Trophoblast cell (in vitro differentiated cells and primary cell): ENCODE measurements at places on chromosomes 7 and 10.

DNA sequence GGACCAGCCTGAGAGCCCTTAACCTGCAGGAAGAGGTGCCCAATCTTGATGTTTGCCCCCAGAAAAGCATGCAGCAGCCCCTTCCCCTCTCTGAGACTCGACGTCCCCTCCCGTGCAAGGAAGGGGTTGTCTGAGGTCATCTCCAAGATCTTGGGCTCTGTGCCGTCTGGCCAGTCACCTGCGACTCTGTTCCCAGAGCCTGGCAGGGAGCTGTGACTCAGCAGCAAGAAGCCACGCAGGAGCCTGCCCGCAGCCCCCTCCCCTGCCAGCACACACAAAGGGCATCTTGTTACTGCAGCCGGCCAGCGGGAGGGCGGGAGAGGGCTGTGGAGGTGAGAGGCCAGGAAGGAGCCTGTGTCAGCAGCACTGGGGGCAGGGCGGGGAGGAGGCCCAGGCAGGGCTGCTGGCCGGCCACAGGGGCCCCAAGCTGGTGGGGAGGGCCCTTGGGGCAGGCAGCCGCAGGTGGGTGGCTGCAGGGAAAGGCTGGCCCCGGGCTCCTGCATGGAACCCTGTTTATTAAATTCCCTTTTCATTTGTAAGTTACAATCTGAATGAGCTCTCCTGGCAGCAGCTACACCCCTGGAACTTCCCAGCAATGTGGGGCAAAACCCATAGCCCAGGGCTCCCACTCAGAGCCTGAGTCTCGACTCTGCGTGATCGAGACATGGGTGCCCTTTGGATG is 103.7 kb upstream of the ZMIZ1 start:
- peak; percentile 84 for DNase-seq

GRCh38 chr7:33904681-33905388 is 504 bp upstream of the BMPER start:
- DNase-seq = peak; percentile 17

GRCh38 chr10:42149027-42149700 is 489.2 kb downstream of the ZNF33B start:
- no peak for DNase-seq

GRCh38 chr10:7596356-7596755 is 70.4 kb downstream of the ITIH5 start:
- no peak for DNase-seq

GRCh38 chr10:24897326-24897926 is 55.0 kb downstream of the PRTFDC1 start:
- peak; percentile 13 for DNase-seq

DNA sequence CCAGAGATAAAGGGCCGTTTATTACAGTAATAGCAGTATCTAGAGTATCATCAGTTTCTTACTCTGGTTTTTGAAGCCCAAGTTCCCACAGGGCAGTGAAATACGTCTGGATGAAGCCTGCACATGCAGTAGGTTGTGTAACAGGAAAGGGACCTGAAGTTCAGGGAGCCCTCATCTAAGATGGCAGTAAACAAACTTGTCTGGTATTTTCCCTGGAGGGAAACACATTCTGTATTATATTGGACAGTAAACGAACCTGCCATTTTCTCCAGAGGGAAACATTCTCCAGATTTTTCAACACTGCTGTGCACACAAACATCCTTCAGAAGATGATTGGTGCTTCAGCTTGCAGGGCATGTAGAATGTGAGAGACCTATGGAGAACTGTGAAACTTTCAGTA is 189.9 kb downstream of the TFEC start:
- peak; percentile 97 for DNase-seq
